ENCODE measurements at places on chromosomes 11 and 22. TPM values are rescaled to one million over a fixed set of nuclear protein-coding genes. Genes with fewer than 3 reads are reported as not detected.

Gene CYB5R2
- polyA plus RNA-seq: 4.5 TPM

Gene PATE4
- not detected for polyA plus RNA-seq

Gene APIP
- 39.7 TPM for polyA plus RNA-seq

Gene ENTHD1
- polyA plus RNA-seq: not detected

Gene OR6A2
- polyA plus RNA-seq: not detected

Gene CCDC15
- 2.2 TPM for polyA plus RNA-seq

Gene SCN2B
- polyA plus RNA-seq: 2.2 TPM

Gene BTBD18
- polyA plus RNA-seq: 1.5 TPM

DNA sequence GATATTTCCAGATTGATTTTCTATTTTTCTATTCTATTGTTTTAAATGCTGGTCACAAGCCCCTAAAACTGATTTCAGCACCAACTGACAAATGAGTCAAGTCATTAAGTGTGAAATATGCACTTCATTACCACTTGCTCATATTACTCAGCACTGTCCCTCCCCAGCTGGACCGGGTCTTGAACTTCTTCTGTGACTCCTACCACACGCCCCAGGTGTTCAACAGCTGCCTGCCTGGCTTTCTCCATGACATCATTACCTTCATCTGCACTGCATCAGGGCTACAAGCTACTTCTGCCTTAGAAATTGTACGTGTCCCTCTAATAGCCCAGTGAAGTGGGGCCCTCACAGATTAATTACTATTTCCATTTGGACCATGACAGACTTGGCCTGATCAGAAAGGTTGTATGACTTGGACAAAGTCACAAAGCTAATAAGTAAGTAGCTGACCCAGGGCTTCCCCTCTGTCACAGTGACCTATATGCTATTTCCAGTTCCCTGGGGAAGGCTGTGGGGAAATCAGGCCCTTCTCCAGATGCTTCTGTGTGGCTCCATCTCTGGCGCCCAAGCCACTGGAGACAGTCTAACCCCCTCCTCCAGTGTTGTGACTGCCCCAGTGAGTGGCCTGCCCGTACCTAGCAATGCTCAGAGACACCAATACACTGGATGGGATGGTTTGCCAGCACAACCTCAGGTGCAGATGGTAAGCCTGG, 18.1 kb downstream of the TBC1D10A start:
- peaks cover 7% of the 10 kb centered on the region for H3K4me1 ChIP-seq
- no peaks in the 10 kb centered on the region for H3K36me3 ChIP-seq
- DNase-seq: no peak
- H3K27me3 ChIP-seq: no peaks in the 10 kb centered on the region
- H3K4me3 ChIP-seq: no peak overlapping the region

GRCh38 chr11:60948250-60948649, 3.7 kb downstream of the SLC15A3 start:
- no peak overlapping the region for H3K4me3 ChIP-seq
- H3K27me3 ChIP-seq: peaks cover 45% of the 10 kb centered on the region
- no peak overlapping the region for H3K27ac ChIP-seq
- no peak for DNase-seq
- no peaks in the 10 kb centered on the region for H3K36me3 ChIP-seq

GRCh38 chr11:2378527-2379210, 1.6 kb downstream of the CD81 start:
- peaks cover 29% of the 10 kb centered on the region for H3K4me1 ChIP-seq
- H3K27me3 ChIP-seq: no peaks in the 10 kb centered on the region
- peak; percentile 60 for DNase-seq
- H3K27ac ChIP-seq: no peak overlapping the region
- H3K4me3 ChIP-seq: peak overlapping the region; percentile 100

DNA sequence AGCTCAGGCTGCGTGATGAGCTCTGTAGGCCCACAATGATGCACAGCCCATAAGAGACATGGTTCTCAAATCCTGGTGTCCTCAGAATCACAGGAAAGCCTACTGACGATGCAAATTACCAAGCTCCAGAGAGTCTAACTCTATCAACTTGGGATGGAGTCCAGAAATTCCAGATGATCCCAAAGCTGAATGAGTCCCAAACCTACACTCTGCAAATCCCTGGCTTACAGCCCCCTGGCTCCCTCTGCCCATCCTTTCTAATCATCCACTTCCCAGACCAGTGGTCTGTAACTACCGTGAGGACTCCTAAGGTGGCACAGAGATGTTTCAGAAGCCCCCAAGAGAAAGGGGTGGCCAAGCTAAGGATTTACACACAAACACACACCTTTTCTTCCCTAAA, 13.5 kb downstream of the ARFGAP2 start:
- H3K4me3 ChIP-seq: no peak overlapping the region
- no peak overlapping the region for H3K27ac ChIP-seq
- DNase-seq: no peak
- H3K36me3 ChIP-seq: peaks cover 33% of the 10 kb centered on the region
- H3K27me3 ChIP-seq: no peaks in the 10 kb centered on the region

GRCh38 chr11:70872955-70873735, 379.2 kb downstream of the SHANK2 start:
- H3K27me3 ChIP-seq: no peaks in the 10 kb centered on the region
- DNase-seq: no peak
- no peaks in the 10 kb centered on the region for H3K36me3 ChIP-seq

DNA sequence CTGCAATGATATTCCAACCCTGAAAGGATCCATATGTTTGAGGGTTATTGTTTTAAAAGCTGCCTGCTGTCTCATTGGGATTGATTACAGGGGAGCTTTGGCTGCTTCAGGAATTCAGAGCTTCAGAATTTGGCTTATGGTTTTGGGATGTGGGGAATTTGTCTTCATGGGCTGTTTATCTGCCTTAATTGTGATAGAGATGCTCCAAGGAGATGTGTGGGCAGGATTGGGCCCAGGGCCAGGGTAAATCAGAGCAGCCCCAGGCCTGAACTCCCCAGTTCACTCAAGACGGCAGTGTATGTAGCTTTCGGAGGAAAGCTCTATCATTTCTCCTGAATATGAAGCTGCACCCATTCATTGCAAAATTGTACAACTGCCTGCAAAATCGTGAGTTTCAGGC, 88.5 kb downstream of the ALX4 start:
- H3K4me1 ChIP-seq: peaks cover 8% of the 10 kb centered on the region
- H3K27ac ChIP-seq: no peak overlapping the region
- H3K27me3 ChIP-seq: no peaks in the 10 kb centered on the region
- H3K4me3 ChIP-seq: no peak overlapping the region
- no peaks in the 10 kb centered on the region for H3K36me3 ChIP-seq

GRCh38 chr11:117232911-117233409, 489 bp downstream of the RNF214 start:
- no peak for DNase-seq
- H3K4me3 ChIP-seq: peak overlapping the region; percentile 99
- H3K36me3 ChIP-seq: peaks cover 6% of the 10 kb centered on the region
- no peaks in the 10 kb centered on the region for H3K27me3 ChIP-seq
- H3K4me1 ChIP-seq: no peaks in the 10 kb centered on the region
- H3K27ac ChIP-seq: peak overlapping the region; percentile 88

DNA sequence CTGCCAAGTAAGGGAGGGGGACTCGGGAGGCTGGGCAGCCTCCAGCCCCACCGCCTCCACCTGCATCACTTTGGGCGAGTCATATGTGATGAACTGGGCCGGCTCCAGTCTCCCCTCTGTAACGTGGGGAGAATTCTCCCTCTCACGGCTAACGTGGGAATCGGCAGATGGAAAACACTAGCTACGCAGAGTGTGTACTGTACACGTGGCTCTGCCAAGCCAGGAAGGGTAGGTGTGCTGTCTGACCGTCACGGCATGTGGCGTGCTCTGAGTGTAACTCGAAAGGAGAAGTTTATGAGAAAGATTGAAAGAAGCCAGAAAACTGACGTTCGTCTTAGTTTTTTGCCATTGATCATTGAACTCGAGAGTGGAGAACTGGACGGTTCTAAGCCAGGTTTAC, 13.7 kb downstream of the TRMU start:
- DNase-seq: no peak
- peaks cover 37% of the 10 kb centered on the region for H3K36me3 ChIP-seq
- H3K27ac ChIP-seq: no peak overlapping the region
- peaks cover 53% of the 10 kb centered on the region for H3K4me1 ChIP-seq
- H3K27me3 ChIP-seq: no peaks in the 10 kb centered on the region
- no peak overlapping the region for H3K4me3 ChIP-seq

DNA sequence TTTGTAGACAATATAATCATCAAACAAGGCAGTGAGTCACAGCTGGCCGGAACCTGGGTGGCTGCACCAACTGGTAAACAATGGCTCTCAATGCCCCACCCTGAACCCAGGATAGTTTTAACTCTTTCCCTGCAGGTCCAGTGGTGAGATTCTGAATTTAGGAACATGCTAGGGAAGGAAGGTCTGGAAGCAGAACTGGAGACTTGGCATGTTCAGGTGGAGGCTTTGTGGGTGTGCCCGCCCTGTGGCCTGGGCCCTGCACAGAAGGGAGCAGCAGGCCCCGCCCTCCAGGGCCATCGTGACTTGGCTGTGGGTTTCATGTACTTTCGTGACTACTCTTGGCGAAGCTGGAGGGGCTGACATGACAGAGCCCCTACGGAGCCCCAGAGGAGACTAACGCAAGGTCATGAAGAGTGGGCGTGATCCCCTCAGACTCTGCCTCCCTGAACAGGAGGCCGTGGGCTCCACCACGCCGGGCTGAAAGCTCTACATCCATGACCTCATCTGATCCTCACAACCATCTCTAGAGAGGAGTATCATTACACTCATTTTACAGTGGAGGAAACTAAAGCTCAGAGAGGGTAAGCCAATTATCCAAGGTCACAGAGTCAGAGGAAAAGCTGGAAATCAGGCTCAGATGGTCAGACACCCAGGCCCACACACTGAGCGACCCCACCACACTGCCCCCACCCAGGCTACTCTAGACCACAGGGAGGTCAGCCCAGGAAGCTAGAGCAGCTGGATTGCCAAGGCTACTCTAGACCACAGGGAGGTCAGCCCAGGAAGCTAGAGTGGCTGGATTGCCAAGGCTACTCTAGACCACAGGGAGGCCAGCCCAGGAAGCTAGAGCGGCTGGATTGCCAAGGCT, 27.3 kb downstream of the MAFF start:
- H3K4me3 ChIP-seq: no peak overlapping the region
- peak; percentile 60 for DNase-seq
- peaks cover 11% of the 10 kb centered on the region for H3K36me3 ChIP-seq
- no peaks in the 10 kb centered on the region for H3K27me3 ChIP-seq
- no peaks in the 10 kb centered on the region for H3K4me1 ChIP-seq
- H3K27ac ChIP-seq: no peak overlapping the region

- DNase-seq: no peak
- H3K4me1 ChIP-seq: no peaks in the 10 kb centered on the region
- H3K36me3 ChIP-seq: no peaks in the 10 kb centered on the region
- H3K4me3 ChIP-seq: no peak overlapping the region
- no peak overlapping the region for H3K27ac ChIP-seq
Observed at GRCh38 chr11:19691815-19692500, 20.7 kb upstream of the NAV2 start.

DNA sequence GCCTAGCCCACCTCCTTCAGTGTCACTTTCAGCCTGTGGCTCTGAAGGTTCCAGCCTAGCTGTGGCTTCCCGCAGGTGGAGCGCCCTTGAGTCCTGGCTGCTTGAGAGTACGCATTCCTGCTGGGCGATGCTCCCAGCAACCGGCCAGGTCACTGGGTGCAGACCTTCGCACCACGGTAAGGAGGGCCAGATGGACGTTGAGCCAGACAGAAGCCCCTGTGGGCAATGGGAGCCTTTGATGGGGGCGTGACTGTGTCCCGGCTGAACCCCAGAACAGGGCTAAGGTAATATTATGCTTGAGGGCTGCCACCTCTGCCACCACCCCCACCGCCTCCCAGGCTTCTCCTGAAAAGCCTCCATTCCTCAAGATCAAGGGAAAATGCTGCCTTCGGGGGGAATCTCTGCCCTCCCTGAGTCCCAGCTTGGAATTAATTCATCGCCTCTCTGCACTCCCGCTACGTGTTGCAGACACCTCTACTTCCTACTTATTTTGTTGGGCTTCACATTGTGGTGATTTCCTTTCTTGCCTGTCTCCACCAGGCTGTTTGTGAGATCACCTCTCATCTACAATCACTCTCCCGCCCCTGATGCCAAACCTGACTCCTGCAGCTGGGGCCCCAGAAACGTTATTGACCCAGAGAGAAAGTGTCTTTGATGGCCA, 144.9 kb upstream of the NECTIN1 start:
- no peak for DNase-seq
- no peak overlapping the region for H3K27ac ChIP-seq
- no peaks in the 10 kb centered on the region for H3K27me3 ChIP-seq

DNA sequence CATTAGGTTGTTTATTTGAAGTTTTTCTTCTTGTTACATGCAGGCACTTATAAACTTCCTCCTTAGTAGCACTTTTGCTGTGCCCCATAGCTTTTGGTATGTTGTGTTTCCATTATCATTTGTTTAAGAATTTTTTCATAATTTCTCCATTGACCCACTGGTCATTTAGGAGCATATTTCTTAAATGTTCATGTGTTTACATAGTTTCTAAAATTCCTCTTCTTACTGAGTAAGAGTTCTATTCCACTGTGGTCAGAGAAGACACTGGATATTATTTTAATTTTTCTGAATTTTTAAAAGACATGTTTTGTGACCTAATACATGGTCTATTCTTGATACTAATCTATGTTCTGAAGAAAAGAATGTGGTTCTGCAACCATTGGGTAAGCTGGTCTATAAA, 333.0 kb downstream of the DDX10 start:
- H3K4me3 ChIP-seq: no peak overlapping the region
- no peak for DNase-seq
- H3K36me3 ChIP-seq: no peaks in the 10 kb centered on the region
- no peak overlapping the region for H3K27ac ChIP-seq

GRCh38 chr11:7672276-7672959, 882 bp downstream of the CYB5R2 start:
- no peaks in the 10 kb centered on the region for H3K4me1 ChIP-seq
- peaks cover 19% of the 10 kb centered on the region for H3K27me3 ChIP-seq
- H3K27ac ChIP-seq: no peak overlapping the region
- DNase-seq: no peak

GRCh38 chr11:7896009-7896785, 34.9 kb downstream of the OR10A6 start:
- no peak overlapping the region for H3K4me3 ChIP-seq
- H3K4me1 ChIP-seq: no peaks in the 10 kb centered on the region
- no peaks in the 10 kb centered on the region for H3K27me3 ChIP-seq
- no peak for DNase-seq

DNA sequence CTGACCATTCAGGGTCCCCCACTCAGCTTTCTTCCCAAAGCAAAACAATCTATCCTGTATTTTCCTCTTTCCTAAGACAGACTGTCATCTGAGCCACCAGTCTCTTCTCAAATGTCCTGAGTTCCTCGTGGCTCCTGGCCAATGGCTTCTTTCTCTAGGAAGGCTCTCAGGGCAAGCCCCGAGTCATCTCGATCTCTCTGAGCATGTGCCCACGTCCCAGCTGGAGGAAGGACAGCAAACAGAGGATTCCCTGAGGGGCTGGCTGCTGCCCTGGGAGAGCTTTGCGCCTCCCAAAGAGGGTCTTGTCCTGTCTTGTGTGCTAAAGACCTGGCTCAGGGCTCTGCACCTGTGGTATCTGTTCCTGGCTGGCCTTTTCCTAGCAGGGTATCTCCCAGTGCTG, 8.3 kb downstream of the SLC37A2 start:
- no peaks in the 10 kb centered on the region for H3K36me3 ChIP-seq
- H3K27me3 ChIP-seq: no peaks in the 10 kb centered on the region
